Activated naive CD8-positive, alpha-beta T cell treated with anti-CD3 and anti-CD28 coated beads, Interleukin-2, amount 50 U/mL, for 16 hours (primary cell): ENCODE measurements at places on chromosomes 3 and 15.

DNA sequence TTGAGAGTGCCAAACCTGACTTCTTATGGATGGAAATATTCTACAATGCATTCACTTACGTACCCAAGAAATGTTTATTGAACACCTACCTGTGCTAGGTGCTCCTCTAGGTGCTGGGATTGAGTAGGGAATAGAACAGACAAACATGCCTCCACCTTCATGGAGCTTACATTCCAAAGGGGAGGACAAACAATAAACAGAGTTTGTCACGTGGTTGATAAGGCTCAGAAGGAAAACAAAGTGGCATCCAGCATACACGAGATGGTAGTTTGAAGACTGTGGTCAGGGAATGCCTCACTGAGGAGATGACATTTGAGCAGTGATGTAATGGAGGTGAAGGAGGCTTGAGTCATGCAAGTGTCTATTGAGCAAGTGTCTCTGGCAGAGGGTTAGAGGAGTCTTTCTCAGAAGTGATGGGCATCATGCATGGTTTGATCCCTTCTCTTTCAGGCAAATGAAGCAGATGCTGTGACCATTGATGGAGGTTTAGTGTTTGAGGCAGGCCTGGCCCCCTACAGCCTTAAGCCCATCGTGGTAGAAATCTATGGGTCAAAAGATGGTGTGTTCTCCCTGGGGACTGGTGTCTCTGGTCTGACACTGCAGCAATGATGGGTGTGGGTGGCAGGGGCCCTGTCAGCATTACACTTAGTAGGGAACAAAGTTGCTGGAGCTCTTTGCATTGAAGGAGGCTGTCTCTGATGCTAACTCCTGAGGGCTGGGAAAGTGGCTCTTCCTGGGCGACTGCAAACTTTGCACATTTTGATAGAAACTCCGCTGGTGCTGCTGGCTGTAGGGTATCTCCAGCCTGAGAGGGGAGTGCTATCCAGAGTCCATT, 29.7 kb upstream of the TOPBP1 start:
- no peak for DNase-seq

DNA sequence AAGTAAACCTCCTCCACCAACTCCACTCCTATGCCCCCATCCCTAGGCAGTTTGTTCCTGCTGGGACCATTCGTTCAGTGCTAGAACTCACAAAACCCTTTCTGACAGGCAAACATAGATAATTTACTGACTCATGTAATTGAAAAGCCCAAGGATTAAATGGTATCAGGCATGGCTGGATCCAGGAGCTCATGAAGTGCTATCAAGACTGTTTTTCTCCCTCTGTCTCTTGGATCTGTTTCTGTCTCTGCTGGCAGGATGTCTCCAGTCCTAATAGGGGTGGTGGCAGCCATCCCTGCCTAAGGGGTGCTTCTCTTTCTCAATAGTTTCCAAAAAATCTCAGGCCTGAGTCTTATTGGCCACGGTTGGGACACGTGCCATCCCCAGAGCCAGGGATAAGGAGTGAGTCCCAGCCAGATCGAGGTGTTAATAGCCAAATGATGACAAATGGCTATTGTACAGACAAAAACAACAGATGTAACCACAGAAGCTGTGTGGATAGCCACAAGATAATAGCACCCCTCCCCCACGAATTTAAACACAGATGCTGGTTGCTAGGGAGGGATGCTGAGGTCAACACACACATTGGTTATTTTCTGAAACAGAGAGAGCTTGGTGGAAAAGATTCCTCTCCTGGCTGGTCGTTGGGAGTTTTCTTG, 168.6 kb downstream of the SHQ1 start:
- DNase-seq: no peak

DNA sequence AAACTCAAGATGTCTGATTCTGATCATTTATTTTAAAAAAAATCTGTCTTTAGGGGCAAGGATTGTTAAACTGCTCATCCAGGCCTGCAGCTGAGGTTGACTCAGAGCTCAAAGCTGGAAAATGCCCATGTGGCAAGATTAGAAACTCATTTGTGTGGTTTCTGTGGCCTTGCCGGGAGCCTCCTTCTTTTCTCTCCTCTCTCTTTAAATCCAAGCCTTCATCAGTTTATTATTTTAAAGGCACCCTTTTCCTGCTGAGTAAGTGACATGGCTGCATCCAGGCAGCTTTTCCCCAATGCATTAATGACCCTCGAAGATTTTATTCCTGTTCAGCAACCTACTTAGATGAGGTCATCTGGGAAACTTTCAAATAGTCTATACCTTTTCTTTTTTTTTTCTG, 221.3 kb upstream of the CDIN1 start:
- DNase-seq: no peak

- DNase-seq: no peak
Observed at GRCh38 chr3:128878556-128879124, 780 bp upstream of the ACAD9 start.

DNA sequence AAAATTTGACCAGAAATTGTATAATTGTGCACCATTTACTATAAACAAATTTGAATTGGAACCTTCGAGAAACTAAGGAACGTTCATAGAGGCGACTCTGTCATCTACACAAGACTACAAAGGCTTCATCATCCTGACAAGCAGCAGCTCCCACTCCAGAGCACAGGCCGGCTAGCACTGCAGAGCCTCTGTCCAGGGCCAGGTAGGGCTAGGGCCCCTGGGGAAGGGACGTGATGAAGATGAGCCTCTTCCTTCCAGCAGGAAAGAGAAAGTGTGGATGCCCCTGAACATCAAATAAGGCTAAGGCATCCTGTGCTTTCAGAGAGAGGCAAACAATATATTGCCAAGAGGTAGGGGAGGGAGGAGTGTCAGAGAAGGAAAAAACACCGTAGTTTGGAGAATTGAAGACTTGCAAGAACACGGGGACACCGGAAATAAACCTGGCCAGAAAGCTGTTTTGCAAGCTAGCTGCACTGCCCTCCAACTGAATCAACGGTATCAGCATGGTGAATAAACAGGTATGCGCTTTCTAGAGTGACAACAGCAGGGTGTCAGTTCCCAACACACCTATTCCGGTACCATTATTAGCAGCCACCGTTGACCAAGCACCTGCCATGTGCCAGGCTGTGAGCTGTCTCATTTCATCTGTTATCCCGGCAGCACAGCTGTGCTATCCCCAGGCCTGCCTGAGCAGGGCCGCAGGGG, 12.4 kb downstream of the XXYLT1 start:
- DNase-seq: no peak

DNA sequence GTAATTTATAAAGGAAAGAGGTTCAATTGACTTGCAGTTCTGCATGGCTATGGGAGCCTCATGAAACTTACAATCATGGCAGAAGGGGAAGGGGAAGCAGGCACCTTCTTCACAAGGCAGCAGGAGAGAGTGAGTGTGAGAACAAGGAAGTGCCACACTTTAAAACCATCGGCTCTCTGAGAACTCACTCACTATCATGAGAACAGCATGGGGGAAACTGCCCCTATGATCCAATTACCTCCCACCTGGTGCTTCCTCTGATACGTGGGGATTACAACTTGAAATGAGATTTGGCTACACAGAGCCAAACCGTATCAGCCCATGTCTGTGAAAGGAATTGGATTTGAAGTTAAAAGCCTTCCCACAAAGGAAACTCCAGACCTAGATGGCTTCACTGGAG, 39.1 kb downstream of the TKT start:
- DNase-seq: no peak

DNA sequence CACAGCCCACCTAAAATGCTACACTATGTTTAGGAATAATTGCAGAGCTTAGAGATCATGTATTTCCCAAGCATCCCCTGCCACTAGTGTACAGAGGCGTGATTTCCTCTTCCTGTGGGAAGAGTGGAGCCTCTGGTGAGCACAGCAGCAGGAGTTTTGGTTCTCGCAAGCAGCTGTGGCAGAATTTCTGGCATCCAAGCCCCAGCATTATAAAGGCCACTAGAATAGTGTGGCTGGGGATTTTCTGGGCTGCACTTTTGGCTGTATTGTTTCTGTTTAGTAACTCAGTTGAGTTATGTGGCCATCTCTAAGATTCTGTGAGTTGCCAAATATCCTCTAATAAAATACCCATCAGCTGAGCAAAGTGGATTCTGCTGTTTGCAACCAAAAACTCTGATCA, 64.7 kb downstream of the GPR176 start:
- DNase-seq: no peak
